ENCODE measurements at places on chromosomes 7 and 10.

GRCh38 chr7:101564778-101565211 lies 64.3 kb downstream of the MYL10 start:
- DNase-seq: no peak

GRCh38 chr10:7933262-7933661 lies 115.0 kb downstream of the TAF3 start:
- DNase-seq: no peak

GRCh38 chr7:85596827-85597226 lies 410.0 kb upstream of the SEMA3D start:
- DNase-seq: no peak

DNA sequence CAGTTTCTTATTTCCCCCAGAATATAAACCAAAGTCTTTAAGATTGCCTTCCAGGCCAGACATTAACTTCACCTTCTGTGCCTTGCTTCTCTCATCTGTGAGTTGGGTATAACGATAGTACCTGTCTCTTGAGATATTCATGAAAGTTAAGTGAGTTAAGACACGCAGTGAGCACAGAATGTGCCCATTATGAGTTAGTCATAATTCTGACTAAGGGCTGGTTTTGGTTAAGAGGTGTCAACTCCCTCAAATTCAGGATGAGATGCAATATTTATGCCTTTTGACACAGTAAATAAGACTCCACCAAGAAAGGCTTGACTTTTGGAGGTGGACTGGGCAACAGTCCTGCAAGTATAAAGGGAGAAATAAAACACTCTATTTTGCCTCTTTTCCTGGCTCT lies 528.7 kb upstream of the IGFBP3 start:
- no peak for DNase-seq

DNA sequence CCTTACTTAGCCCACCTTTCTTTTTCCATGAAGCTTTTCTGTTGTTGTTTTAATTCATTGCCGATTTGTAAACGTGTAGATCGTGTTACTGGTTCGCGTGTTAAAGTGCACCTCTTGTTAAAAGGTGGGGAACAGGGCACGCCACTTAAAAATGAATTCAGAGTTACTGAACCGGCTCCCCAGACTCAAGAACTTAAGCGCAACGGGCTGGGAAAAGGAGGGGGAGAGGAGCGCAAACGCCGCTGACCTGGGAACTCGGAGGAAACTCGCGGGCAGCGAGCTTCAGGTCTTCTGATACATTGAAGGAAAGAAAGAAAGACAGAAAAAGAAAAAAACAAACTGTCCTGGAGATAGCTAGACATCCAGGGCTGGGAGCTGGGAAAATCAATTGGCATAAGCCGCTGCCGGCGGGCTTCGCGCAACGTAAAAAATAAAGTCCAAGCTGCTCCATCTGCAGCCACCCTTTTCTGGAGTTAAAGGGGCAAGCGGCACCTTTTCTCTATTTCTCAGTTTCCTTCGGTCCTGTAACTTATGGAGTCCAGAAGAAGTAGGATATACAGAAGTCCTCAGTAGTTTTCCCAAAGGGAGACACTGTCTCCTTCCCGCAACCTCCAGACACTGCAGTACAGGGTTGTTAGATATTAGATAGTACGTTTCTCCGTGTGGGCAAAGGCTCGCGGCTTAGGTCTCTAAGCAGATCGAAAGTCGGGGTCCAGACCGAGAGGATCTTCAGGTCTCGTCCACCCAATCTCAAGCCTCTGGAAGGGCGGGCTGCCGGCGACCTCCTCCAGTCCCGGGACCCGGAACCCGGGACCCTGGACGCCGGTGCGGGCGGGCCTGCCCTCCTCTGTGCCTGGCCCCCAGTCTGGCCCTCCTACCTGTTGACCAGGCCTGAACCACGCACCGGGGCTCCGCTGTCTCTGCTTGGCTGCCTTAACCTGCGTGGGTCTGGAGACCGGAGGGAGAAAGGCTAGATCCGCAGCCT lies 1.8 kb upstream of the DLX6 start:
- no peak for DNase-seq

DNA sequence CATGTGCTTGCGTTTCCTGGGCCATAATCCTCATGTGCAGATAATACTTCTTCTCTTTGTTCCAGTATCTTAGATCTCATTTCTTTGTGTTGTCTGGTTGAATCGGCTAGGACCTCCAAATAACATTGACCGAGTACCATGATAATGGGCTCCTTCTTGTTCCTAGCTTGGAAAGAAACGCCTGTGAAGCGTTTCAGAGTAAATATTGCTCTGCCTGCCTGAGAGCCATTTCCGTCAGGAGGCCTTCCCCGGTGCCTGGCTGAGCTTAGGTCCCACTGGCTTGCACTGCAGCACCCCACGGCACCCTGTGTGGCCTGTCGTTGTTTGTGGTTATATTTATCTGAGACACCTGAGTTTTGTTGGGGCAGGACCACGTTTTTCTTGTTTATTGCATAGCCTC lies 17.7 kb downstream of the FOXK1 start:
- DNase-seq: no peak

- DNase-seq: no peak
These were observed 13.3 kb upstream of the PIP4K2A start for GRCh38 chr10:22727663-22728062.

GRCh38 chr10:125128397-125129075 lies 31.8 kb downstream of the CTBP2 start:
- no peak for DNase-seq

All from germinal center (tissue), 1 donor.